PC-9 (cell line): ENCODE measurements at places on chromosomes 1 and 21. TPM values are rescaled to one million over a fixed set of nuclear protein-coding genes. Genes with fewer than 3 reads are reported as not detected.

Gene PTPN7
- total RNA-seq, result not detected in 2 replicates

Gene EXO1
- 28.6 and 32.1 TPM in 2 replicates for total RNA-seq

Gene KRTAP13-2
- total RNA-seq, result not detected in 2 replicates

Gene HSD3B2
- total RNA-seq, result not detected in 2 replicates

Gene PTAFR
- 7.6 and 12.2 TPM in 2 replicates for total RNA-seq

GRCh38 chr1:182083851-182084486 lies 22.5 kb upstream of the ZNF648 start:
- peak; percentile 44 for DNase-seq

DNA sequence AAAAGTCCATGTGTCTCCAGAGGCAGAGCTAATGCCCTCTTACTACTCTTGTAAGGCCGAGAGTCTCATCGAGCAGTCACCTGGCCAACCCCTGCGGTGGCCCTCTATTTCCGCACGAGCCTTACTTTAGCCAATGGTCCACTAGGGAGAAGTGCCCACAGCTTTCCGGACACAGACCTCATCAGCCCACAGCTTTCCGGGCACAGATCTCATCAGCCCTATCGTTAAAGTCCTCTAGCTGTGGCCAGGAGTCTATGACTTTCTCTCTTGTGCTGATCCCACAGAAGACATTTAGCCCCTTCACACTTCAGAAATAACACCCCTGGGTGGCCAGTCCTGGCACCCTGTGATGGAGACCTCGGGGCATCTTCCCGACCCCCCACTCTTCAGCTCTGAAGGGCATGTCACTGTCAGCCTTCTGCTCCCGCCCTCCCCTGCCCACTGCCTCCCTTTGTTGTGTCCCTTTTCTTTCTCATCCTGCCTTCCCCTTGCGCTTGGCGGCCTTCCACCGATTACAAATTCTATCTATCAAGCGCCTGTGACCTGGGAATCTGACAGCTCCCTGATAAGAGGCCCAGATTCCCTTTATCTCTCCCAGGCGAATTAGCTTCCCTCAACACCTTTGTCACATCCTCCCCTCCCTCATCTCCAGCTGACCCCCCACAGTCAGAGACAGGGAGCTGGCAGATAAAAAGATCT lies 161.0 kb downstream of the PLXNA2 start:
- no peak for DNase-seq

DNA sequence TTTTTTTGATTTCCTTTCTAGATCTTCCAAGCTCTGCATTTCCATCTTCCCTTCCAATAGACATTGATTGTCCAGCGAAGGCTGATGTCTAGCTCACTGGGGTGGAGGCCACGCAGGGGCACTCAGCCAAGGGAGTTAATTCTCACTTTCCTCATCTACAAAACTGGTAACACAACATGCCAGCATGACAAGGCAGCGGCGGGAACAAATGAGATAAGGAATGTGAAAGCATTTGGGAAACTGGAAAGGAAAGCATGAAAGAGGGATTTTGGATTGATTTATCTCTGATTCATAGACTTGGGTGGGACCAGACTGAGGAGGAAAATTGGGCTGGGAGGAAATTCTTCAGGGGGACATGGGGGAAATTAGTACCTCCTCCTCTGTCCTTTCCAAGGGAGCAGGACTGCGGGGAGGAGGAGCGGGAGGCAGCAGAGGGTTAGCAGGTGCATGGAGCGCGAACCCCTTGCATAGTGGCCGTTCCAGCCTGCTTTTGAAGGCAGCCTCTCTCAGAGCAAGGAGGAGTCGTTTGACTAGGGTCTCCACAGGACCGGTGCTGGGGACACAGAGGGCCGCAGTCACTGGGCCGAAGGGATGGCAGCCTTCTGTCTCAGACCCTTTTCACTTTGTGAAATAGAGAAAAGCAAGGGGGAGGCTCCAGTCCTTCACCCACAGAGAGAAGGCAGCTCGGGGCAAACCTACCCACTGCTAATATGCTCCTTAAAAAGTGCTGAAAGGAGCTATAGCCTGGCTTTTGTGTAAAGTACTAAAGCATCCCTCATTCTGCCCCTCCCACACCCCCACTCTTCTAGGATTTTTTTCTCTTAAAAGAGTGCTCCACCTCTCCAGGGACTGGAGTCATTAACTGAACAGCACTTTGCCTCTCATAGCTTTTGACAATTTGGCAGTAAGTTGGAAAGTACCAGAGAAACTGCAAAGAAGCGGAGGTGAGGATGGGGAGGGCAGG lies 89.2 kb downstream of the PLXNA2 start:
- DNase-seq, result peak; percentile 75

DNA sequence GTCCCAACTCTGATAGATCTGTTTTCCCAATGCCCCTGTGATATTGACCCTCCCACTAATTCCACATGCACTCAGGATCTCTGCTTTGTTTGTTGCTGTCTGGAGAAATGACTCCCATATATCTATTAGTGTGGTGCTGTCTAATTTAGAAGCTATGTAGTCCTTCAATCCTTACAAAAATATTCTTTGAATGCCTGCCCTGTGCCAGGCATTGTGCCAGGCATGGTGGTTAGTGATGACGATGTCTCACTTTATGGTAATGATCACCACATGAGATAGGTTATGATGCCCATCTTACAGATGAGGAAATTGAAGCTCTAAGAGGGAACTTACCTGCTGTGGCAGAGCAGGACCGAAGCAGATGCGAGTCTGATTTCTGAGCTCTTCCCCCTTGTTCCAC lies 12.9 kb downstream of the MYOG start:
- no peak for DNase-seq

- no peak for DNase-seq
Measured at GRCh38 chr21:28683982-28684752, 308.5 kb downstream of the LTN1 start.

DNA sequence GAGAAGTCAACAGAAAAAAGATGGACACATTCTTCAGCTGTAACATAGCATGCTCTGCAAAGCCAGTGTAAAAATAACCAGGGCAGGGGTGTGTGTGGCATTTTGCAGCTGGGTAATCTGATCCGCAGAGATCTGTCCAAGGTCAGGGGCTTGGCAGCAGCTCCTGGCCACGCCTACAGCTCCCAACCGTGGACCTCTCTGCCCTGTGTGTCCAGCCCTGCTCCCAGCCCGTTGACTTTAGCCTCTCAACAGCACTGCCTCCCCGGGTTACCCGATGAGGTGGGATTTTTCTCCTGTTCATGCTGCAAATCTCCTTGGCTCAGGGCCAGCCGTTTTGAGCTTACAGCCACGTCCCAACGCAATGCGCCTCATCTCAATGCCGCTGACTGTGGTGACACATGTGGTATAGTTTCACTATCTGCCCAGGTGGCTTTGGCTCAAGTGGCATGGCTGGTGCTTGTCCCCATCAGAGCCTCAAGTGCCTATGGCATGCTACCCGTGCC lies 68.1 kb downstream of the VWA5B1 start:
- peak; percentile 81 for DNase-seq

DNA sequence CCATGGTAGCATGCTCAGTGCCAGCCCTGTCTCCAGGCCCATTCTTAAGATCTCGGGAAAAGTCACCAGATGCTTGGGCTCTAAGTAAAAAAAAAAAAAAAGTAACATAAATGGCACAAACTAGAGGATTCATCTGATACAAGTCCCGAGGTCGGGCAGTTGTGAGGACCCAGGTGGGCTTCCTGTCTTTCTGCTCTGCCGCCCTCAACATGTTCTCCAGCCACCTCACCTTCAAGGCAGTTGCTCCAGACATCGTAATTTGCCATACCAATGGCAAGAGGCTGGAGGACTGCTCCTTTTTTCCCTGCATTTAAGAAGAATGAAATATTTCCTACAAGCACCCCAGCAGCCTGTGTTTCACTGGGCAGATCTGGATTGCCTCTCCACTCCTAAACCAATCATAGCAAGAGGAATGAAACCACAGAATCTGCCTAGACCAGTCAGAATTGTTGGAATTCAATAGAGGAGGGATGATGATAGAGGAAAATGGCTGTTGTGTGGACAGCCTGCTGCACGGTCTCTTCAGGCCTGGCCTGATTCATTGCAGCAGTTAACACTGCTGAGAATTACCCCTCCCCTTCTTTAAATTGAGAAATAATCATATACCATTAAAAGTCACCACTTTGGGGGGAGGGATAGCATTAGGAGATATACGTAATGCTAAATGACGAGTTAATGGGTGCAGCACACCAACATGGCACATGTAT lies 5.4 kb downstream of the HMGN2 start:
- DNase-seq, result no peak

DNA sequence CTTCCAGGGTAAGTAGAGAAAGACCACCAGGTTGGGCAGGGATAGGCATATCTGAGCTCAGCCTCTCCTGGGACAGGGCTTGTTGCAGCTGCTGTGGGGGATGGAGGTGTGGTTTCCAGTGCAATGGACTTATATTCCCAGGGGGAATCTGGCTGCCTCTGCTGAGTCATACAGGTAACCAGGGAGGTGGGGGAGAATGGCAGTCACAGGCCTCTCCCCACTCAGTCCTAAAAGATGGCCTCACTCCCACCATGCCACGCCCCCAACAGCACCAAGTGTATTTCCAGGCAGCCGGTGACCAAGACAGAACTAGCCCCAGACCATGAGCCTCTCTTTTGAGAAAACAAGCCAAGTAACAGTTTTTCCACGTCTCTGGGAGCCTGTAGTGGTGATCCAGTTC lies 1240.7 kb downstream of the BRINP3 start:
- no peak for DNase-seq
